Activated T-helper 1 cell treated with Interleukin-2 at 50 U/mL for 16 hours (primary cell): ENCODE measurements at places on chromosomes 5 and 9.

DNA sequence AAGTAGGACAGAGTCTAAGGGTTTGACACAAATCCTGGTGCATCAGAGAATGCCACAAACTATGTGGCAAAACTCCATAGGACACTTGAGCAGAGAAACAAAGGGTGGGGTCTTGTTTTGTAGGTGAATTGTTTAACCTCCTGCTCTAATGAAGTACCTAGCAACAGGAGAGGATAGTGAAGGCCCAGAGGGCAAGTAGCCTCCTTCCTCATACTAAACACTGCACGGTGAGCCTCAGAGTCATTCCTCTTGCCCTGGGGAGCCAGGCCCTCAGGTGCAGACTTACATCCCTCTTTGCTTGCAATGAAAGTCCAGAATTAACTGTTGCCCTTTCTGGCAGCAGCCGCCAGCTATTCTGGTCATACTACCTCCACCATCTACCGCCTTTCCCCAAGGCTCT lies 166.1 kb downstream of the DROSHA start:
- no peak for DNase-seq

- no peak for DNase-seq
Observed at GRCh38 chr9:125985998-125986655, 239.0 kb downstream of the PBX3 start.

- DNase-seq, result no peak
Observed at GRCh38 chr5:135179308-135179980, 145.4 kb upstream of the PITX1 start.

GRCh38 chr5:27269766-27270165 lies 231.4 kb upstream of the CDH9 start:
- no peak for DNase-seq

- no peak for DNase-seq
Observed at GRCh38 chr9:115008536-115009270, 78.3 kb upstream of the TNFSF8 start.

GRCh38 chr5:58294598-58295305 lies 165.1 kb downstream of the PLK2 start:
- DNase-seq, result no peak

- DNase-seq, result no peak
Observed at GRCh38 chr5:14081791-14082190, 61.4 kb upstream of the TRIO start.

GRCh38 chr5:139982157-139982974 lies 60.7 kb downstream of the NRG2 start:
- DNase-seq, result no peak

- DNase-seq, result no peak
Observed at GRCh38 chr9:105359892-105360291, 87.9 kb upstream of the FSD1L start.

GRCh38 chr5:145198525-145199260 lies 636.4 kb downstream of the PRELID2 start:
- DNase-seq, result no peak

DNA sequence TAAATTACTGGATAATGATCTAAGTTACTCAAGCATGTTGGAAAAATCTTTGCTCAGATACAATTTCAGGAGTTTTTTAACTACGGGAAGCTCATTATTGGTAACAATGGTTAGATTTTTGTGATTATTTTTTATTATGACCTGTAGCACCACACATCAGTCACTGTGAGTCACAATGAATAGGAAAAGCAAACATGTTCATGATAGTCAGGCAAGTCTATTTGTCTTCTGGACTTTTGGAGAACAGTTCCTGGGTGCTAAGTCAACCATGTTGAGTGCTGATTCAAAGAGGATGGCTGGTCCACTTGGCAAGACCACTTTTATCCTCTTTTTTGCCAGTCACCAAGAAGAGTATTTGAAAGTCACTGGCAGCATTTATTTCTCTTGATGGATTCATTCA lies 403.2 kb downstream of the KIF4B start:
- DNase-seq, result no peak

DNA sequence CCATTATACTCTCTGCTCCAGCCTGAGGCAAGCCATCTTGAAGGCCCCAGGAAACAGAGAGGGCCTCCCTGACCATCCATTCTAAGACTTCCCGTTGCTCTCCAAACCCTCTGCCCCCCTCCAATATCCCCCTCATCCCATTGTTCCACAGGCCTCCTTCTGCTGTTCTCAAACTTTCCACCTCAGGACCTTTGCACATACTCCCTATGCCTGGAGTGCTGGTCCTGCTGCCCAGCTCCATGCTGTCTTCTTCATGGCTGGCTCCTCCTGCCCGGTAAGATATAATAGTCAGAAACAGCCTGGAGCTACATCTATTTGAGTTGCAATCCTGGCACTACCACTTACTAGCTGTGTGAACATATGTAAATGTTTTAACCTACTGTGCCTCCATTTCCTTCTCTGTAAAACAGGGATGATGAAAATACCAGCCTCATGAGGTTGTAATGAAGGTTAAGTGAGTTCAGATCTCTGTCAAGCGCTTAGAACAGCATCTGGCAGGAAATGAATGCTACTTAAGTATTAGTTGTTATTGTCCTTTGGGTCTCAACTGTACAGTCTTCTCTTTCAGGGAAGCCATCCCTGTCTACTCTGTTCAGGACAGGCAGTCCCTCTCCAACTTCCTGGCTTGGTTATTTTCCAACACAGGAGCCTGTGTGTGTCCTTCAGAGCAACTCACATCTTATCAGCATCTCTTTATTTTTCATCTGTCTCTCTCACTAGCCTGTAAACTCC lies 45.8 kb downstream of the TMOD1 start:
- DNase-seq, result no peak

- DNase-seq, result no peak
Observed at GRCh38 chr9:98790134-98790841, 6.1 kb downstream of the ANKS6 start.

- no peak for DNase-seq
Observed at GRCh38 chr5:117889596-117889995, 1098.8 kb downstream of the DTWD2 start.

DNA sequence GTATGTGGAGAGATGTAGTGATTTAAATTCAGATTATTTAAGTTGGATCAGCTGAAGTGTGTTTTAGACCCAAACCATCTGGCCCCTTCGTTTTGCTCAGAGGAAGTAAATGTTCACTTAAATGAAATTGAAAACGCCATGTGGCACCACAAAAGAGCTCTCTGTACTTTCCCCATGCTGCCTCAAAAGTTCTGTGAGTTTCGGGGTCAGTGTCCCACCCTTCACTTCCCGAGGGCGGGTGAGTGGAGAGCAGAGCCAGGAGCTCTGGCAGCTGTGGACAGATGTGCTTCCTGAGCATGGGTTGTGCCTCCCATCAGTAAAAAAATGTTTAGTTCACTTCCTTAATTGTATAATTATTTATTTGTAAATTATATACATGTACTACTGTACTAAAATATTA lies 48.4 kb downstream of the PSD2 start:
- no peak for DNase-seq

DNA sequence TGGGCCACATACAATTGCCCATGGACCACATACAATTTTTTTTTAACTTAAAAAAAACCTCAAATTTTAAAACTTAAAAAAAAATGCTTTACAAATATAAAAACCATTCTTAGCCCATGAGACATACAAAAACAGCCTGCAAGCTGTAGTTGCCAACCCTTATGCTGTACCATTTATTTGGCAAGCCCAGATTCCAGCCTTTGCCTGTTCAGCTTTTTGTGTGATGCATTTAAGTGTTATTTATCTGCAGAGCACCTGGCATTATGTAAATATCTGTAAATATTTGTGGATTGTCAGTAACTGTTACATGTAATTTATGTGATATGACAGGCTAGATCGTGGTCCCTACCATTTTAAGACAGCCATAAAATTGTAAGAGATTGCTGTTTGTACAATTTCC lies 32.6 kb downstream of the HEXB start:
- DNase-seq, result no peak

DNA sequence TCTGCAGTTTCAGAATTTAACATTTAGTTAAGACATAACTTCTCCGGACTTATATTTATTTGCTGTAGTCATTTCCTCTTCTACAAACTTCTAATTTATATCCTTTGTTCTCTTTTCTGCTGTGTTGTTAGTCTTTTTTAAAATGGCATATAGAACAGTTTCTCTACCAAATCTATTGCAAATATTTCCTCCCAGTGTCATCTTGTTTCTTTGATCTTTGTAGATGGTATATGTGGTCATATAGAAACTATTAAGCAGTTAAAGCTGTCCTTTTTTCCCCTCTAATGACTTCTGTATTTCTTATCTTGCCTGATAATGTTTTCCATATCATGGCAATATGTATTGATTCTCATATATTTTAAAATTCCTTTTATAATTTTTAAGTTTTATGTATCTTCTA lies 264.5 kb downstream of the MCTP1 start:
- no peak for DNase-seq

DNA sequence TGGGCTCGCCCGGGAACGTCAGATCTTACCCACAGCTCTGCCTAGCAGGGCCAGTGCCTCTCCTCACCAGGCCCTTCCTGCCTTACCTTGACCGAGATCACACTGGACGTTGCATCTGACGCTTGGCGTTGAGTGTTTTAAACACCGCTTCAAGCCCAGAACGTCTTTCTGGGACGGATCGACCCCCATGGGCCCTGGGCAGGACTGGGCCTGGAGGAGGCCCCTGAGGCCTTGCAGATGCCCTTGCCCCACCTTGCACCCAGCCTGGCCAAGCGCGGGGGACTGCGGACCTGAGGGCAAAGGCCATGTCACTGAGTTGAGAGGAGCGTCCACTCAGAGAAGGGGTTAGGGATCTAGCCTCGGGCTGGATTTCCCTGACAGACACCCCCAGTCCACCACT lies 64.3 kb upstream of the FCN2 start:
- DNase-seq, result no peak

DNA sequence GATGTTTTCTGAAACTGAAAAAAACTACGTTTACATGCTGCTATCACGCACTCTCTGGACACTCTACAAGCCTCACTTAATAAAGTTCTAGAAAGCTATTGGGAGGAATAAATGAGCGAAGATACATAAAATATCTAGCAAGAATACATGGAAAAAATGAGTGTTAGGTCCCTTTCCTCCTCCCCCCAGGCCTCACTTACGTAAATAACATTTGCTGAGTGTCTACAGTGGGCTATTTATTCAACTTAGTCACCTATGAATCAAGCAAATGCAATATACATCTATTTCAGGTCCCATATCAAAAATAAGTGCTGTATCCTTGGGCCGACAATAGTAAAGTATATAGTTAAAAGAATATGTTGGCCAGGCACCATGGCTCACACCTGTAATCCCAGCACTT lies 62.5 kb downstream of the FRMD3 start:
- DNase-seq, result no peak

DNA sequence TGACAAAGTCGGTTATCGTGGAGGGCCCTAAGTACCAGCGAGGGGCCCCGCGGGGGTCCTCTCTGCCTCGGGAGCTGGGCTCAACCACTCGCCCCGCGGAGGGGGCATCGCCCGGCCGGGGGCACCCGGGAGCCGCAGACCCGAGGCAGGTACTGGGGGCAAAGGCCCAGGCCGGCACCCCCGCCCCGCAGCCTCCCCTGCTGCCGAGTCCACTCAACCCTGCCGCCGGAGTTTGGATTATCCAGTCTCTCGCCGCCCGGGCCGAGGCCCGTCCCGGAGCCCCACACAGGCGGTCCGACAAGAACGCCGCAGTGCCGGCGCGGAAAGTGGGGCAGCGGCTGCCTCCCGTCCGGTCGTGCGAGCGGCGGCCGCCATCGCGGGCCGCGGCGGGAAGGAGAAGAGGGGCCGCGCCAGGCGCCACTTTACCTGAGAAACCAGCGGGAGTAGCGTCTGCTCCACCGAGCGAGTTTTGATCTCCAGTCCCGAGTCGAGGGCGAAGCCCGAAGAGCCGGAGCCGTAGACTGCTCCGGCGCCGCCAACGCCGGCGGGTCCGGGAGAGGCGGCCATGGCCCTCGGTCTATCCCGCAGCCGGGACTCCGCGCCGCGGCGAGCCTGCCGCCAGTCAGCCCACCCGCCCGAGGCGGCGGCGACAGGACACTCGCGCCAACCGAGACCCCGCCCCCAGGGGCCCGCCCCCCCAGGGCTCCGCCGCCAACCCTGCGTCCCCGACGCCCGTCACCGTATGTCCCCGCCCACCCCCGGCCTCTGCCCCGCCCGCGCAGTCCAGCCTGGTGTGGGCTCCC lies at the start of gene CTNNAL1:
TSS of gene CTNNAL1 (minus strand) at position 624 of the 803 bp plus-strand sequence. CDS start at position 567, 57 bp downstream.
- DNase-seq, result peak; percentile 79

GRCh38 chr5:82158755-82159413 lies 119.3 kb downstream of the RPS23 start:
- DNase-seq, result no peak

DNA sequence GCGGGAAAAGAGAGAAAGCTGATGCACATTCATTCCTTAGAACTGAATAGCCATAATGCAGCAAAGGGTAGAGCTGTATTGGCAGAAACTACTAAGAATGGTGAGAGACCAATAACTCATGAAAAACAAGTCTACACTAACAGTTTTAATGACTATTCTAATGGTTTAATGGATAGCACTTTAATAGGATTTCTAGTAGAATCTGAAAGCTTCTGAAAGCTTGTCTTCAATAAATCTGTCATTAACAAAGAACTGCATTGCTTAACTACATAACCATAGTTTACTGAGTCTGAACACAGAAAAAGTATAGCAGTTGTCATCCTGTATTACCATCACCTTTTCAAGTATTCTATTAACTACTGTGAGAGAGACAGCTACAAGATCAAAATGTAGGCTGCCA lies 617.8 kb upstream of the DMAC1 start:
- DNase-seq, result no peak
